ENCODE measurements at places on chromosomes 4 and X.

GRCh38 chr4:102809190-102809589, 18.2 kb downstream of the UBE2D3 start:
- DNase-seq, result no peak

GRCh38 chr4:168646001-168646768, 149.3 kb downstream of the PALLD start:
- no peak for DNase-seq

DNA sequence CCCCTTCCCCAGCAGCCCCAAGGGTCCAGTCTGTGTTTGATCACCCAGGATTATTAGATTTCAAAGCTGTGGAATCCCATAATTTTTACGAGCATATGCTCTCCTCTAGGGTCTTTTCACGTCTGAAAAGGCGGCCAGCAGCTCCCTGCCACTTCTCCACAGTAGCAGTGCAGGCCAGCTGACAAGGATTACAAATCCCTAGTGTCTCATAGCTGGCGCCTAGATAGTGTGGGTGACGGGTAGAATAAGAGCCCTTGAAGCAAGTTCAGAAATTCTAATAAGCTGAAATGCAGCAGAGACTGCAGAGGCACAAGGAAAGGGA, 79.4 kb downstream of the RLIM start:
- DNase-seq, result no peak

GRCh38 chr4:106149026-106149425, 167.0 kb downstream of the TBCK start:
- DNase-seq, result no peak

- no peak for DNase-seq
These were observed 58.0 kb downstream of the PJA1 start for GRCh38 chrX:69107231-69107739.

GRCh38 chrX:129139837-129140598, 383.3 kb downstream of the SMARCA1 start:
- no peak for DNase-seq

DNA sequence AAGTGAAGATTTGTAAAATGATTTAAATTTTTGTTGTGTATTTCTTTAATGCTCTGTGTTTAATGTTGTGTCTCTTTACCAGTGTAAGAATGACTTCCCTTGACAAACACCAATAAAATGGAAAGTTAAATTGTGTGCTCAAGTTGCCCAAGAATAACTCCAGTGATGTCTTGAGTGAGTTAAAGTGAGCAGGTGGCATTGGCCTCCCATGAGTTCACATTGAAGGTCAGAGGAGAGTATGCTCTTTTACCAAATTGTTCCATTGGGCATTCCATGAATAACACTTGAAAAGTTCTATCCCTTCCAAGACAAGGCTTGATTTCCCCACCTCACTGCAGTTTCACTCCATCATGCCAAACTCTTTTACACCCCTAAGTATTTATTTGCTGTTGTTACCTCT, 4.5 kb downstream of the ANXA5 start:
- DNase-seq, result no peak

GRCh38 chrX:40468033-40468846, 112.5 kb upstream of the ATP6AP2 start:
- peak; percentile 12 for DNase-seq

GRCh38 chr4:152310257-152310656, 225.6 kb downstream of the FBXW7 start:
- no peak for DNase-seq

GRCh38 chrX:2483398-2484060, 17.2 kb downstream of the DHRSX start:
- DNase-seq, result no peak

GRCh38 chr4:115749404-115749803, 636.0 kb upstream of the NDST4 start:
- no peak for DNase-seq

DNA sequence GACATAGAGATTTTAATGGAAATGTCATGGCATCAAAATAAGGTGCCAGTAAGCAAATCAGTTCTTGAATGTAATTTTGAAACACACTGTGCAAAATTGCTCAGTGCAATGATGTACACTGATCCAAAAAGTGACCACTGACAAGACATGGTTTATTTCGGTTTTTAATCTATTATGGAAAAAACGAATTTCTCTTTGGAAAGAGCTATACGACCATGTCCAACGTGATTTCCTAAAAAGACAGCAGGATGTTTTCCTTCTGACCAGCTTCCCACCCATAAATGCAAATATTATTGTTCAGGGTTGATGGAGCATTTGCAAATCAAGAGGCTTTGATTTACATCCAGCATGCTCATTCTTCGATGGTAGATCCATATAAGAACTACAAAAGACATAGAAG, 17.1 kb upstream of the MAGEA1 start:
- no peak for DNase-seq

DNA sequence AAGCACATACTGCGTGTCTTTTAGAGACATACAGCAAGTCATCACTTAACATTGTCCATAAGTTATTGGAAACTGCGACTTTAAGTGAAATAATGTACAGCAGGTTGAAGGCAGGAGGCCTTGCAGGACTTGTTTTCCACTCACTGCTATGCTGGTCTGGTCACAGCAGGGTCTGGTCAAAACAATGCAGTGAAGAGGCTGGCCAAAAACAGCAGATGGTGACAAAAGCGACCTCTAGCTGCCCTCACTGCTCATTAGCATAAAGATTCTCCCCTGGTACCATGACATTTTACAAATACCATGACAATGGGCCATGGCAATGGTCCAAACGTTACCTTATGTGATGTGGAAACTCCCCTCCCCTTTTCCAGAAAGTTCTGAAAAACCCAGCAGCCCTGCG, 1283.6 kb downstream of the FSTL5 start:
- no peak for DNase-seq

DNA sequence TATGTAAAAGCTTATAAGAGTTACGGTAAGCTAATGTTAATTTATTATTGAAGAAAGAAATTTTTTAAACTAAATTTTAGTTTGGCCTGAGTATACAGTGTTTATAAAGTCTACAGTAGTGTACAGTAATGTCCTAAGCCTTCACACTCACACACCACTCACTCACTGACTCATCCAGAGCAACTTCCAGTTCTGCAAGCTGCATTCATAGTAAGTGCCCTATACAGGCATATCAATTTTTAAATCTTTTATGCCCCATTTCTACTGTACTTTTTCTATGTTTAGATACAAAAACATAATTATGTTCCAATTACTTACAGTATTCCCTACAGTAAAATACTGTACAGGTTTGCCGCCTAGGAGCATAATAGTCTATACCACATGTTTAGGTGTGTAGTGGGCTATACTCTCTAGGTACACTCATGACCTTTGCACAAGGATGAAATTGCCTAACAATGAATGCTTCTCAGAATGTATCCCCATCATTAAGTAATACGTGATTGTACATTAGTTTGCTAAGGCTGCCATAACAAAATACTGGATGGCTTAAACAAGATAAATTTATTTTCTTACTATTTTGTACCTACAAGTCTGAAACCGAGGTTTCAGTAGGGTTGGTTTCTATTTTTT, 333.8 kb upstream of the PCDH7 start:
- DNase-seq, result no peak

DNA sequence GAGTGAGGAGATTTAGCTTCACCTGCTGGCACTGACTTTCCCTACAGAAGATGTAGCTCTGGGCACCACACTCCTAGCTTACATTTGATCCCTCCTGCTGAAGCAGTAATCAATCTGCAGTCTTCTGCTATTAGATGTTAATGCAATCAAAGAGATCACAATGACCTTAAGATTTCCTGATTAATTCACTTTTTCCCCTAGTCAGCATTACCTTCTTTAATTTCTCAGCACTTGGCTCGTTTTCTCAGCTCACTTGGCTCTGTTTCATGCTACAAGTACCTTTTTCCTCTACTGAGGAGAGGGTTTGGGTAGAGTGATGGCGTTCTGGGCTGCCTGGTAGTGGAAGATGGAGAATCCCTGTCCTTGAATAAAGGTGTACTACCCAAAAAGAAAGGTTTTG, 113.0 kb upstream of the PAK3 start:
- no peak for DNase-seq

DNA sequence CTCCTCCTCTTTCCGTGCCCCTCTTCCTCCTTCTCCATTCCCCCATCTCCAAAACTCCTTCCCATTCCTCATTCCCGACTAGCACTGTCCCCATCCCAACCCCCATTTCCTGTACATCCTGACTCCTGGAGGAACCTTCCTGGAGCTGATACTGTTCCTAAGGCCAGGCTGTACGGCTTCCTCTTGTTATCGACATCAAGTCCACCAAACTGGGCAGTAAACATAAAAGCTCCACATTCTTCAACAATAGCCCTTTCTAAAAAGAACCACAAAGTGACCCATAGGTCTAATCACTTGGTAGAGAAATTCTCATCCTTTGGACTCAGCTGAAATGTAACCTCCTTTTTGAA, 22.9 kb downstream of the AWAT2 start:
- no peak for DNase-seq

DNA sequence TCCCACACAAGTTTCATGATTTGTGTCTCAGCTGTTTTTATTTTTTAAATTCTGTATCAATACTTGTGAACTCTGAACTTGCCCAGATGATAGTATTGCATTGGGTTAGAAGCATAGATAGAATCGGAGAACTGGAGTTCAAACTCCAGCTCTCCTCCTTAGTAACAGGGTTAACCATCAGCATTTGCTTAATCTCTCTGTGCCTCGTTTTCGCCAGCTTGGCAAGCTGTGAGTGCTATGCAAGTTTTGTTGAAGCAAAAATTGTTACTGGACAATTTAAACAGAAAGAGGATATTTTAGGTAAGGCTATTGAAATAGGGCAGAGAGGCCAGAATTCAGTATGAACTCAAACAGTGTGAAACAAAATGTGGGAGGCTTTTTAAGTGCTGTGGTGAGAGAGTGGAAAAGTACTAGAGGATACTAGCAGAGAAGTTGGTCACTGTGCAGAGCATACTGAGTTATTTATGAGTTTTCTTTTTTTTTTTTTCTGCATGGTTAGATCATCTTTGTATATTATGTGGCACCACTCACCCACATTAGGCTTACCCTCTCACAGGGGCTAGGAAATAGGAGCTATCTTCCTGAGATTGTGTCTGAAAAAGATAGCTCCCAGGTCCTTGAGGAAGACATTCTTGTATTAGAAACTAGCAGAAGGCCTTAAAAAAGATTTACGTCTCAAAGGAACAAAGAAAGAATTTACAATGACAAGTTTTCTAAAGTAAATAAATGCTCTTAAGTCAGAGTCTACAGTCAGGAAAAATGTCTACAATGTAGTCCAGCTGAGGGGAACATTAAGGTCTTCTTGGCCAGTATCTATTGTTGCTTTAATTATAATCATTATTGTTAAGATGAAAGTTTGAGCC, 1126.6 kb downstream of the FAT4 start:
- no peak for DNase-seq

GRCh38 chrX:149713279-149714050, 1.6 kb downstream of the MAGEA11 start:
- DNase-seq, result no peak

DNA sequence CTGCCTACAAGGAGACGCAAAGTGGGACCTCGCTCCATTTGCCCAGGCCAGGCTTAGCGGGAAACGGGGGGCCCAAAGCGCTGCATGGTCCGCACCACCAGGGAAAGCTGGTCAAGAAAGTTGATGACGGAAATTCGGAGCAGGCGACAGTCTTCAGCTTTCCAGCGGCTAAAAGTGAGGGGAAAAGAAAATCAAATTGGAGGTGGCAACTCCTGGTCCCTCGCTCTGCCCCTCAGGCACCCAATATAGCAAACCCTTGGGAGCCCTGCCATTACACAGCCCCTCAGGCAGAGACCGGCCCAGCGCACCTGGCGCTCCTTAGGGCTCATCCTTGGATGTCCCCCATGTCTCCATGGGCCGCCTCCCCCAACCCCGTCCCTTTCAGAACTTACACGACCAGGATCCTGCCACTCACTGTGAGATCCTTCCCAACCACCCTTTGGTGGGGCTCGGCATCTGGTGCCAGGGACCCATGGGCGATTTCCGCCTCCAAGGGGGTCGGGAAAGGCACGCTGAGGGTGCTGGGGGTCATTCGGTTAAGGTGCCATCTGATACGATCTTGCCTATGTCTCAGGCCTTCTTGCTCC, 1.1 kb downstream of the LAGE3 start:
- no peak for DNase-seq
